ENCODE measurements at places on chromosomes 6 and 20.

GRCh38 chr20:35643045-35643444 is 21.7 kb downstream of the CPNE1 start:
- DNase-seq = no peak

GRCh38 chr6:131954775-131955107 is 3.6 kb upstream of the CCN2 start:
- DNase-seq = peak; percentile 48

DNA sequence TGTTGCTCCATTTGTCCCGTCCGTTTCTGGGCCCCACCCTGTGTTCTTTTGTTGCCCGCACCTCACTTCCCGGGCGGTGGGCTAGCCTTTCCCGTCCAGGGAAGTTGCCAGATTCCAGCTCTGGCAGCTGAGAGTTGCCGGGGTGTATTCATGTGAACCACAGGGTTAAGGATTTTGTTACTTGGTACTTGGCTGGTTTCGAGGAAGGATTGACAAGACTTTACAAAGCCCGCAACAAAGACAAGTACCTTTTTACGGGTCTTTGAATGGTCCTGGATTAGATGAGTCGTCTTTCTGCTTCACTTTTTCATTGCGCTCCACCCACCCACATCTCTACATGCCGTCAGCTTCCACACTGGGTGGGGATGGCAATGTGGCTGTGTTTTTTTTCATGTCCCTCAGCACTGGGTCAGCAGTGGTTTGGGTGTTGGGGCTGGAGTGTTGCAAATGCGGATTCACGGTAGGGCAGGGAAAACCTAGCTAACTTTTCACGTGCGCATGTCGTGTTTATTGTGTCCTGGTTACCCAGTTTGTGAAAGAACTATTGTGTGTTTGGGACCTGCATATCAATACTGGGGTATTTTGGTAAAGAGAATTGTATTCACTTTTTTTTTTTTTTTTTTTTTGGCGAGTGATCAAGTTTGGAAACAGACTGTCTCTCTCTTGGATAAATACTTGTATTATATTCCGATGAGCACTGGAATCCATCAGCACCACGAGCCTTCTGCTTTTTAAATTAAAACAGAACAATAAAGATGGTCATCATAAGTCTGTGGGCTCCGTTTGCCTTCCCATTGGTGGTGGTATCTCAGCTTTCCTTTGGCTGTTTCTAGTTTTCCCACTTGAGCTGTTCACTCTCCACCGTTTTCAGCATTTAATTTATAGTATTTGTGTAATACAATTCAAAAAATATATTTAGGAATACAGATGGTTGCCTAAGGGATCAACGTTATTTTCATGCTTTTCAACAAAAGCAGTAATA is 1.2 kb downstream of the DUSP22 start:
- DNase-seq = peak; percentile 52

DNA sequence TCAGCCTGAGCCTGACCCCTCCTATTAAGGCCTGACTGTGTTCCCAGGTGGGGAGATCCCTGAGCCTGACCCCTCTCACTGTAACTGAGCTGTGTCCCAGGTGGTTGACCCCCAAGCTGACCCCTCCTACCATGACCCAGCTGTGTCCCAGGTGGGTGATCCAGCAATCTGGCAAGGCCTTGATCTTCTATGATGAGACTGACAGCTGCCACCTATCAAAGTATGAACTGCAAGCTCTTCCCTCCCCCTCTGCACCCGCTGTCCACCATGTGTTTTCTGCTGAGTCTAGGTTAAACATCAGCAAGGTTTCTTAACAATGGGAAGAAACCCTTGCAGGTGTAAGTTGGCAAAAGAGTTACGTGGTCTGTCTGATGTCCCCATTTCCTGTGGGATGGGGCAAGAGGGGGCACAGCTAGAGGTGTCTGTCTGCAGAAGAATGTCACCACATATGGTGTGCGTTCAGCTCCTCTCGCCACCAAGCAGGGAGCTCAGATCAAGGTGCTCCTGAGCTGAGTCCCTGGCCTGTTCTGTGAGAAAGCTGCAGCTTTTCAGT is 5.9 kb downstream of the PXDC1 start:
- DNase-seq = no peak

GRCh38 chr6:24951811-24952299 is 16.1 kb upstream of the RIPOR2 start:
- DNase-seq = no peak

DNA sequence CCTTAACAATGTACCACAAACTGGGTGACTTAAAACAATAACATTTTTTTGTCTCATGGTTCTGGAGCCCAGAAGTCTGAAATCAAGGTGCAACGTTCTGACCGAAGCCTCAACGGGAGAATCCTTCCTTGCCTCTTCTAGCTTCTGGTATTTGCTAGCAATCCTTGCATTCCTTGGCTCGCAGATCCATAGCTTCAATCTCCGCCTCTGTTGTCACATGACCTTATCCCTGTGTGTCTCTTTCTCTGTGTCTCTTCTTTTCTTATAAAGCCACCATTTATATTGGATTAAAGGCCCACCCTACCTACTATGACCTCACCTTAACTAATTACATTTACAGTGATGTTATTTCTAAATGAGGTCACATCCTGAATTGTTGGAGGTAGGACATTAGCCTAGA is 37.2 kb upstream of the DOK5 start:
- DNase-seq = no peak

- DNase-seq = peak; percentile 74
Measured at GRCh38 chr20:38805502-38805957, at the start of gene PPP1R16B. PPP1R16B (plus strand) TSS chr20:38805697; CDS start chr20:38835926, 30,229 bp downstream.

DNA sequence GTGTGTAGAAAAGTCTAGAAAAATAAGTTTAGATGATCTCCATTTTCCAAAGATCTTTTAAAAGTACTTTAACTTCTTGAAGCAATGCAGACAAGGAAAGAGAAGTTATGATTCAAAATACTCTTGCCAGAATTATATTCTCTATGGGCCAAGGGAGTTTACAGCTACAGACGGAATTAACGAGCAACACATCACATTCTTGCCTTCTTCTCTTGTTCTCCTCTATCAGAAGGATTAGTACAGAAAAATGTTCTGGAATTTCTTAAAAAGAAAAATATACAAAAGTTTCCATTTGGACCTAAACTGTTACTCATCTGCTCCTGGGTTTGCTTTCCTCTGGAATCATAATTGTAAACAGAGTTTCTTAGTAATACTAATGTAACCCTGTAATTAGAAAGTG is 284.7 kb upstream of the HSF2 start:
- DNase-seq = no peak

DNA sequence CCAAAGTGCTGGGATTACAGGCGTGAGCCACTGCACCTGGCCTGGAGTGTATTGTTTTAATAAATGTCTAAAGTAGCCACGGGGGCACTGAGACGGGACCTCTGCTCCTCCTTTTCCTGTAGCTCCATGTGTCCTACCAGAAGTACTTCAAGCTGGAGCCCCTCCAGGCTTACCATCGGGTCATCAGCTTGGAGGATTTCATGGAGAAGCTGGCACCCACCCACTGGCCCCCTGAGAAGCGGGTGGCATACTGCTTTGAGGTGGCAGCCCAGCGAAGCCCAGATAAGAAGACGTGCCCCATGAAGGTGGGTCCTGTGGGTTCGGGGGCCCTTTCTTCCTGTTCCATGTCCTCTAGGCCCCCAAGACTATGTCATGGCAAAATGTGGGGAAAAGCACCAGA is 7.5 kb downstream of the POFUT1 start:
- no peak for DNase-seq

DNA sequence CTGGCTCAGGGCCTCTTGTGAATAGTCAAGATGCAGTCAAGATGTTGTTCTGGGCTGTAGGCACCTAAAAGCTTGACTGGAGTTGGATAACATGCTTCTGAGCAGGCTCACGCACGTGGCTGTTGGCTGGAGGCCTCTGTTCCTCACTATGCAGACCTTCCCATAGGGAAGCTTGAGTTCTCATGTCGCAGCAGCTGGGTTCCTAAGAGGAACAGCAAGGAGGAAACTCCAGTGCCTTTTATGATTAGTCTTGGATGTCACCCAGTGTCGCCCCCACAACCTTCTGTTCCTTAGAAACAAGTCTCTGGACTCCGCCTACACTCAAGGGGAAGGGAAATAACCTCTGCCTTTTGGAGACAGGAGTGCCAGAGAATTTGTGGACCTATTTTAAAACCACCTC is 210.7 kb downstream of the BCAS1 start:
- DNase-seq = no peak

DNA sequence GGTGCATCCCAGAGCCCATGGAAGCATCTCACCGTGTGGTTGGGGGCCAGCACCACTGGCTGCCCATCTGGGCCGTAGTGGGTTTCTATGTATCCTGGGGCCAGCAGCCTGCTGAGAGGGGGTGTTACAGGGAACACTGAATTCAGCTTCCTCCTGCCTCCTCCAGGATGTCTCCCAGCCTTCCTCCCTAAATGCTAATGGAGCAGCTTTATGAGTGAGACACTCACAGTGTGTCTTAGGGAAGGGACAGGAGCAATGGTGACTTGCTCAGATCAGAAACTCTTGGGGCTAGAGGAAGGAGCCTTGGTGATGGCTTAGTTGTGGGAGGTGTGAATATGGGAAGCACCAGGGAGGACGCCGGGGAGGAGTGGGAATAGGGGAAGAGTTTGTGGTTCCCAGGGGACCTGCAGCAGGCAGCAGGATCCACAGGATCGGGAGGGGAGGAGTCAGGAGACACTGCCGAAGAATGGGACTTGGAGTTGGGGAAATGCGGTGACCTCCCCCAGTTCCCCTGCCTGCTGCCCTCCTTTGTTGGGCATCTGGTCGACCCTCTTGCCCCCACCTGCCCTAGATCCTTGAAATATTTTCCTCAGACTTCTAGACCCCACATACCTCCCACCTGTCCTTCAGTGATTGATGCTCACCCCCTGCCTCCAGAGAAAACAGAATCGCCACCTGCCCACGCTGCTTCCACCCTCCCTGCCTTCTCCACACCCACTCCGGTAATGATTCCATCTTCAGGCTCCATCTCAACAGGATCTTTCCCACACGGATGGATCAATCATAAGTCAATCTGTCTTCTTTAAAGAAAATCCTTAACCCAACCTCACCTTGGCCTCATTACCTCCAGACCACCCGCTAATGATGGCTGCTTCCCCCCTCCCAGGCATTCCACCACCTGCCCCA is 6.6 kb downstream of the ADAM33 start:
- no peak for DNase-seq

- DNase-seq = no peak
Measured at GRCh38 chr6:169899481-169900145, 148.2 kb downstream of the ERMARD start.

- no peak for DNase-seq
Measured at GRCh38 chr6:93749191-93749590, 329.8 kb upstream of the EPHA7 start.

DNA sequence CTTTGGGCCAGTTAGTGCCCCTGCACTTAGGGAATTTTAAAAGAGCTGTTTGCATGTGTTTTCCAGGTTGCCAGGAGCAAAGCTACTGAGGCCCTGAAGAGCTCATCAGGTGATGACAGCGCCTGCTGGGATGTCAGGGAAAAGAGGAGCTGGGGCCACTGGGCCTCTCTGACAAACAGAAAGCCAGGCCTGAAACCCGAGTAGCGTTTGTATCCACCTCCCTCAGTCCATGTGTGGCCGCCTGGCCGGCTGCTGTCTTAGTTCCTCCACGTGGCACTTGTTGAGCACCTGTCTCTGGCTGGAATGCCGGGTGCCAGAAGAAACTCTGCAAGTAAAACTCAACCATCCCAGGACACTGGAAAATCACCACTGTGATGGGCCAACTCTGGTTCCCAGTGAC is 601.2 kb downstream of the CDH26 start:
- no peak for DNase-seq

GRCh38 chr6:68126089-68126749 is 508.9 kb upstream of the ADGRB3 start:
- no peak for DNase-seq

GRCh38 chr6:85798931-85799652 is 156.4 kb upstream of the SYNCRIP start:
- no peak for DNase-seq

DNA sequence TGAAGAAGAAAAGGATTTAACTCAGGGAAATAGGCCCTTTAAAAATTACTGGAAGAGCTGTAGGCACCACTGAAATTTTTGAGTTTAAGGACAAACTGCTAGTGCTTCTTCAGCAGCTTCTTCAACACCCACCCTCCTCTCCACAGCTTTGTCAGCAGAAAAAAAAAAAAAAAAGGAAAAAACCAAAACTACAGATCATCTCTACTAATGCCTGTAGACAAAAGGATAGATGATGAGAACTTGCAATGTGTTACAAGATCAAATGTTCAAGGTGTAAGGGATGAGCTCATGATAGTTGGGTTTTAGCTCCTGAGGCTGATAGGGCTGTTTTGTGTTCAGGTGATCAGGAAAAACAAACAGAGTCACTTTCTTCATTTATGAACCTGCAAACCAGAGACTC is 55.2 kb upstream of the PREP start:
- DNase-seq = no peak

GRCh38 chr6:136922685-136923006 is 545 bp downstream of the SLC35D3 start:
- no peak for DNase-seq

- DNase-seq = no peak
Measured at GRCh38 chr6:79384845-79385244, 150.4 kb upstream of the HMGN3 start.

GRCh38 chr6:53945765-53946407 is 151.1 kb downstream of the LRRC1 start:
- DNase-seq = no peak

- no peak for DNase-seq
Measured at GRCh38 chr20:8656335-8656734, 412.6 kb upstream of the PLCB4 start.

GRCh38 chr6:43736211-43736786 is 33.7 kb upstream of the VEGFA start:
- no peak for DNase-seq

DNA sequence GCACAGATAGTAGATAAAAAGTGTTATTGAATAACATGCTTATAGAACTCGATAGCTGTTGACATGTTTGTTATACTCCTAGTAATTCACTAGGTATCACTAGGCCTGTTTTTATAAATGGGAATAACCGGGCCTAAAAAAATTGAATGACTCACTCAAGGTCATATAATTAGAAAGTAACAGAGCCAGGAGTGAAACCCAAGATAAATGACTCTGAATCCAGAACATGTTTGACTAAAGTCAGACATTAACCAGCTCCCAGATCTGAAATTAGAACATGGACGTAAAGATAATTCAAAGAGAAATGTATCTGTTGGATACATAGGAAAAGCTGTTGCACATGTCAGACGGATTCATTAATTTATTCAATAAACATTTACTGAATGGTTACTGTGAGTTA is 26.9 kb downstream of the RGS17 start:
- no peak for DNase-seq
